Stimulated activated naive CD4-positive, alpha-beta T cell (primary cell): ENCODE measurements at places on chromosomes 6 and 20.

DNA sequence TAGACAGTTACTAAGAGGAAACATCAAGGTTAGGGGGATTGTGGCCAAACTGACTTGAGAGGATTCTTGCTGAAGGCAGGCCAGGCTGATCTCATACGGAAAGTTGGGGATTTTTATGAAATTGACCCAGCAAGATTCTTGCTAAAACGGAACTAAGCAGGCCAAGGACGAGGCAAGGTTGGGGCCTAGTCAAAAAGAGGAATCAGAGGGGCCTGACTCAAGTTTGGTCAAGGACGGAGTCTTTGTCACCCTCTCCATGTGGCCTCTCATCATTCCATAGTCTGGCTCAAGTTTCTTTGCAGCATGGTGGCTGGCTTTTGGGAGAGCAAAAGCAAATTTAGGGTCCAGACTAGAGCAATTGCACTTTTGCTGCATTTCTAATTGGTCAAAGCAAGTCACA, 7.9 kb upstream of the HECA start:
- no peak for DNase-seq

DNA sequence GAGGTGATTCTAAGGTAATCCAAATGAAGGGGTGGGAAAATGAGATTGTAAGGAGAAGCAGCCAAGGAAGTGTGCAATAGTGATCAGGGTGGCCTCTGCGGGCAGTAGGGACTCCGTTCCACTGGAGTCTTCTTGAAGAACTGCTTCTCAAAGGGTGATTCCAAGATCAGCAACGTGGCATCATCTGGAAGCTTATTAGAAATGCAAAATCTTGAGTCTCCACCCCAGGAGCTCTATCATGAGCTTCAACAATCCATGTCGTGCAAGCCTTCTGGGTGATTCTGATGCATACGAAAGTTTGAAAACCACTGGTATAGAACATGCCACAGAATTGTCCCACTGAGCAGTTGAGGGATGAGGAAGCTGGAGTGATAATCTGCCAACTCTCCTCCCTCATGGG, 31.4 kb downstream of the SCP2D1 start:
- no peak for DNase-seq

- no peak for DNase-seq
Measured at GRCh38 chr20:24705486-24705885, 236.1 kb downstream of the SYNDIG1 start.

GRCh38 chr6:19450651-19451050, 386.5 kb upstream of the ID4 start:
- DNase-seq: no peak
